ENCODE measurements at places on chromosomes 1 and 21.

DNA sequence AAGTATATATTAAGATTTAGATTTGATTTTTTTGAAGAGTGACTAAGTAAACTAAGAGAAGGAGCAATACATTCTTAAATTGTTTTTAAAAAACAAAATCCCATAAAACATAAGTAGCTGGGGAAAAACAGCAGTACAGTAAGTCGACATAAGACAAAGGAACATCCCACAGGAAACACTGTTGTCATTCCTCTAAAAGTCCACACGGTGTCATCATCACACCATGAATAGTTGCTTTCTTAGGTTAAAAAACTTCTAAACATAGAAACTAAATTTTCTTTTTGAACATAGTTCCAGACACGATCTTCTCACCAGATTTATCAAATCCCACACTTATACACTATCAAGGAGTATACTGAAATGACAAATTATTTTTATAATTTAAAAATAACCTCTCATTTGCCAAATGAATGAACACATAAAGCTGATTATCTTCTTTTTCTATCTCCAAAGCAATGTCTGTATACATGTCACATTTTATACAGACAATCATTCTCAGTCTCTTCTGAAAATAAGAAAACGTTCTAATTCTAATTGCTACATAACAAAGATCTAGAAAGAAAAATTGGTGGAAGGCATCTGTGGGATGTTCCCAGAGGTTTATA lies 15.8 kb downstream of the ODF2L start:
- DNase-seq, result no peak

- no peak for DNase-seq
These were observed 435.9 kb upstream of the PRMT6 start for GRCh38 chr1:106620521-106620954.

DNA sequence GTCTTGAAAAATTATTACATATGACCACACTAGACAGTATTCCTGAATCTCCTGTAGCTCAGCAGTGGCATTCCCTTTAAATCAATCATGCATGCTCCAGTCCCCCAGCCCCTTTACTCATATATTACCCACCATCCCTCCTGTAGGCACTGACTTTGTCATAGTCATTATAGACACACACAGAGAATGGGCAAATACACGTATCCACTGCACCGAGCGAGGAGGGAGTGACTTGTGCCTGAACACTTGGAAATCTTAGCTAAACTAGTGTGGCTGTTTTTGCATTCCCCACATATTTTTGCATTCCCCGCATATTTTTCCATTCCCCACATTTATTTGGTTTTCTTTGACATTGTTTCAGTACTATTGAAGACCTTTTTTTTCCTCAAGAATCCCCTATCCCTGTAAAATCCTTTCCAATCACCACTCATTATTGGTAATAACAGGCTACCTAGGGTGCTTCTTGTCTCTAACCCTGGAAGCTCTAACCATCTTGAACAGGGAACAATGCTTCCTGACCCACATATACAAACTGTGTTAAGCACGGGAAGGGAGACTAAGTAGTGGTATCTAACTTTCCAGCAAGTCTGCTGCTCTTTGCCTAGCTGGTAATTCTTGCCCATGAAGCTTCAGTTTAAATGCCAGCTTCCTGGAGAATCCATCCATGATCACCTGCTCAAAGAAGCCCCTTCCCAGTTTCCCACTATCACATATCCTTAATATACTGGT lies 534.4 kb upstream of the CAMK1G start:
- DNase-seq, result no peak

DNA sequence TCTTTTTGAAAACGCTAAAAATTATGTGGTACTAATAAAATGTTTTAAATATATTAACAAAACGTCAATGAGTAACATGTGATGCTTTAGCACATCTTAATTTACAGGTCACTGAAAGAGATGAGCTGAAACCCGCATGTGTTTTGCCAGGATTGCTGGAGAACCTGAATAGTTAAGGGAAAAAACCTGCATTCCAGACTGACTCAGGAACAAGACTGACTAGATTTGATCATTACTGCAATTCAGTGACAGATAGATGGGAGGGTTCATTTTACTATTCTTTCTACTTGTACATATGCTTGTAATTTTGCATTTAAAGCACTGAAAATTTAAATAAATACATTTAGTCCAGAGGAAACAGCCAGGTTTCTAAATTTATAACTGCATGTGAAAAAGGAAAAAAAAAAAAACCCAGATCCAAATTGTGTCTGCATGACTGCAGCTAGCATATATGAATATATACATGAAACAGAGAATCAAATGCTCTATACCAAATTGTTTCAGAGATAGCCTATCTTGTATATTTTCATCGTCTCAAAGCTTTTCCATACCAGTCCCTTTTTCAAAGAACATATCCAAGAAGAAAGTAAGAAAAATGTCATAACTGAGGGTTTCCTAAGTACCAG lies 71.7 kb downstream of the APP start:
- DNase-seq, result no peak

DNA sequence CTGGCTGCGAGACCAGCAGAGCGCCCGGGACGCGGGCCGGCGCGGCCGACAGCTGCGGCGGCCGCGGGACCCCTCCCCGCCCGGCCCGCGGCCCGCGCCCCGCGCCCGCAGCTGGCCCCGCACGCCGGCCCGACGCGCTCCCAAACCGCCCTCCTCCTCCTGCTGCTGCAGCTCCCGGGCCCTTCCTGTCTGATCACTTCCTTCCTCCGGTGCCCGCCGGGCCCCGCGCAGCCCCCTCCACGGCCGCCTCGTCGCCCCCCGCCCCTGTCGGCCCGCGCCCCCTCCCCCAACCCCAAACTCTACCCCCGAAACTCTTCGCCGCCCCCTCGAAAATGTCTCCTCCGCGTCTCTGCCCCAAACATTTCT lies 594 bp downstream of the LUZP1 start:
- peak; percentile 52 for DNase-seq

DNA sequence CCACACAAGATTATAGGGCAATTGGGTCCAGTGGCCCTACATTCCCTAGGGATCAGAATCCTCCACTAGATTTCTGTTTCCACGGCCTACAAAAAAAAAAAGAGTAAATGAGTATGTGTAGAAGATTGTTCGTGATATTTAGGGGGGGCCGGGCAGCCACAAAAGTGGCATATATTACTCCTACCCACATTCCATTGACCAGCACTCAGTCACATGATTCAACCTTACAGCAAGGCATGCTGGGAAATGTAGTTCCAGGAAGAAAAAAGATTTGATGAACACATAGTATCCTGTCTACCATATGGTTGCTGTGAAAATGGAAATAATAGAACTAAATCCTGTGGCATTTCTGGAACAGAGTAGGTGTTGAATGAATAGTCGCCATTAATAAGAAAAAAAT lies 43.4 kb upstream of the GJB5 start:
- DNase-seq, result no peak

DNA sequence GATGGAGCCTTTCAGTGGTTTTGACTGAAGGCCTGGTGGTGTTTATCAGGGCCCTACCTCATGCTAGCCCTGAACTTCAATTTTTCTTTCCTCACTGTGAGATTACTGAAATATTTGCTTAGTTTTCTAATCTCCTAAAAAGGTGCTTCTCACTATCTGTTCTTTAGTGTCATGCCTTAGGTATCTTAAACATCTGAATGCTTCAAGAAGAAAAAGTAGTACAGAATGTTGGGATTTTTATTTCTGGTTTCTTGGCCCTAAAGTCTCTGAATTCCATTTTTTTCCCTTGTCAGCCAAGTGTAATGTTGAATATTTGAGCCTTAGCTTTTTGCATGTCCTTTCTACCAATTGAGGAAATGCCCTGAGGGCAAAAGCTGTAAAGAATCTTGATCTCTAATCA lies 47.9 kb upstream of the PRKACB start:
- DNase-seq, result no peak

GRCh38 chr1:235147269-235147668 lies 13.8 kb downstream of the RBM34 start:
- DNase-seq, result no peak

DNA sequence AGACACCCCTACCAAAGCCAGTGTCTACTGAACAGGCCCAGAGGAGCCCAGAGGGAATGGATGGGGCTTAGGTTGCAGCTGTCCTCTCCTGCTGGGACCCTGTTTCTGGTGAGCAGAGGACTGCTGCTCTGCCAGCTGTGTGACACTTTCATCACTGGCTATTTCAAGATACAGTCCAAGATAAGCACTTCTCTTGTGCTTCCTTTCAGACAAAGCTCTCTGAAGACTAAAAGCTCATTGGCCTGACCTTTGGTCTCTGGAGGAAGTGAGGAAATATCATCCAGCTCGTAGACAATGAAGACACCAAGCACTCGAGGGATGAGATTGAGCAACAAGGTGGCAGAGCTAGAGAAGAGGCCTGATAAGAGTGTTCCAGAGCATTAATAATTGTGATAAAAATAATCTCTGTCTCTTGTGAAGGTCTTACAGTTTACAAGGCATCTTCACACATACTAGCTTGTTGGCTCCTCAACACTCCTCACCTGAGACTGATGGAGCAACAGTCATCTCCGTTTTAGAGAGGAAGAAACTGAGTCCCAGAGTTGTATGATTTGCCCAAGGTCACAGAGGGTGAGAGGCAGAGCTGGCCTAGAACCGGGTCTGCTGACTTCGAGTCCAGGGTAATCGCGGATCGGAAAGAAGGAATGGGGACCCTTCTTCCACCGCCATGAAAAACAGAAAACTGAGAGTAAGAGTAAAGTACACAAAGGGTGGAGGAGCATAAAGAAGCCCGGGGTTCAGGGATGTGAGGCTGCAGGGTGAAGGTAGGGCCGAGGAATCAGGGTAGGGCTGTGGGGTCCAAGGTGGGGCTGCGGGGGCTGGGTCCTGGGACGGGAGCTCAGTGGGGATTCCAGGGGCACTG lies 666 bp downstream of the PAFAH2 start:
- peak; percentile 32 for DNase-seq

- peak; percentile 56 for DNase-seq
These were observed 5.4 kb upstream of the SLAMF8 start for GRCh38 chr1:159821171-159821867.

DNA sequence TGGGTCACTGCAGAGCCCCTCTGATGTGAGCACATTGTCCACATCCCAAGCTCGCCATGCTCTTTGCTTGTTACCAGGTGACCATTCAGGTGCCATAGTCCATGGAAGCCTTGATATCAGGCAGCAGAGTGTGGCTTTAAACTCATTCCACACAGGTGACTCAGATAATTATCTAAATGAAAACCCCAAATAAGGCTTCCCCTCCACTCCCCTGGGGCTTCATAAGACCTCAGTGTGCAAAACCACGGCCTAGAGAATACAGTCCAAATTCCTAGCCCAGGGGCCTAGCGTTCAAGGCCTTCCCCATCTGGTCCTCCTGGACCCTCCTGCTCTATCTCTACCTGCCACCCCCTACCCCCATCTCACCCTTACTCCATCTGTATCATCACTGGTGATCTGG lies 97.1 kb downstream of the ARHGEF10L start:
- DNase-seq, result no peak

DNA sequence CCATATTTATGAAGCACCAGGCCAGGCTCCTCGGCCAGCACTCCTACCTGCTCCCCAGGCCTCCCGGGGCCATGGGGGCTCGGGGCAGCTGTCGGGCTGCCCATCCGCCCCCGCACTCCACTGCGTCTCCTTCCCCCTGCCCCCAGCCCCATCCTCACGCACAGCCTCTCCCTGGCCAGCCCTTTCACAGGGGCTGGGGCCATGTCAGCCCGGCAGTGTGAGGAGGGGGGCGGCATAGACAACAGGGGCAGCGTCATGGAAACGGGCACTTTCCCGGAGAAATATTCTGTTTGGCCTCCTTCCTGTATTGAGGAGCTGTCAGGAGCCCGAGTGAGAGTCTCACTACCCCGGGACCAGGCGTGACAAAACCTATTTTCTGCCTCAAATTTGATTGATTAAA lies 87.3 kb downstream of the CASZ1 start:
- no peak for DNase-seq

DNA sequence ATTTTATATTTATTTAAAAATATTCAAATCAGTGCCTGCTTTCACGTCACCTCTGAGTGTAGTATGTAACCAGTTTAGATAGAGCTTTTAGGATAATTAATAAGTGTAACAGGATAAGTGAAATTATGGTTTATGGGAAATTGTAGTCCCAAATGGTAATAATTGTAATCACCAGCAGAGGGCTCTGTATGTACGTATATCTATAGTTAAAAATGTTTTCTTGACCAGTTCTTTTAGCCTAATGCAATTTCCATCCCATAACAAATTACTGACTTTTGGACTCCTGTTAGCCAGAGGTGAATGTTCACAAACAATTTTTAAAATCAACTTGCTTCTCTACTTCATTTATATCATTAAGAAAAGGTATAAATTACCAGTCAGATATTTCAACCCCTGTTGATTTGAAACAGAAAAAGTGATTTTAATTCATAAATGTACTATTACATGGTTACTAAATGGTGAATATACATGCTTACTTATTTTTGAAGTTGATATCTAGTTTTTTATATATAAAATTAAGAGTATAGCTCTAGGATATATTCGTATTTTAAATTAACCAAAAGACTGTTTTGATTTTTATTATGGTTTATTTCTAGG lies 25.3 kb downstream of the SLC30A7 start:
- DNase-seq, result no peak

- no peak for DNase-seq
These were observed 381.8 kb downstream of the NPHP4 start for GRCh38 chr1:5610432-5610831.

- DNase-seq, result no peak
These were observed 63.3 kb upstream of the RNF11 start for GRCh38 chr1:51172811-51173210.

- no peak for DNase-seq
These were observed 28.0 kb downstream of the CD1D start for GRCh38 chr1:158208586-158209116.

Data from activated CD4-positive, alpha-beta T cell treated with anti-CD3 and anti-CD28 coated beads for 36 hours (primary cell).